ENCODE measurements at places on chromosomes 3 and 15.
A peak's percentile ranks its signal among the peaks of the same experiment; 100 is the strongest.

GRCh38 chr15:28124841-28125240 is 25.7 kb upstream of the OCA2 start:
- no peak for DNase-seq

GRCh38 chr3:100993309-100993708 is at the start of gene ABI3BP:
Gene ABI3BP, minus strand, starts transcription at chr3:100993421. Its CDS starts 37 bp downstream, at chr3:100993384.
- peak; percentile 84 for DNase-seq

GRCh38 chr15:58931987-58932588 is 1.4 kb downstream of the SLTM start:
- peak; percentile 50 for DNase-seq

DNA sequence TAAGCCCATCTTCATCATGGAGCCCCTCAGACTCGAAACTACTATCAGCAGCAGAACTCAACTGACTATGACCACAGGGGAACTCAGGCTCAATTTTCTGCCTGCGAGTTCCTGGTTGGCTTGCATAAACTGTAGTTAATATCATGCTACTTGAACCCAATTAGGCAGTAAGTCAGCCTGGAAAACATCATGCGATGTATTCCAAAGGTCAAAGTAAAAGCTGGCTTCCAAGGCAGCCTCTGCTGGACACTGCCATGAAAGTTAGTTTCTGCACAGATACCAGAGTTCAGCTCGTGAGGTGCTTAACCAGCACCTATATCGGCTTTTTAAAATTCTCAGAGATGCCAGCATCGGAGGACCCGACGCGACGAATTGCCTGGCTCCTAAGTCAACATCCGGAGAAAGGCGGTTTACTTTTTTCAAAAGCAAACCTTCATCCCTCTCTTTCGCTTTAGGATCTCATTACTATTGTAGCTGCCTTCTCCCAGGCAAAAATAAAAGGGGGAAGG is 3.8 kb downstream of the ANP32A start:
- DNase-seq = no peak

DNA sequence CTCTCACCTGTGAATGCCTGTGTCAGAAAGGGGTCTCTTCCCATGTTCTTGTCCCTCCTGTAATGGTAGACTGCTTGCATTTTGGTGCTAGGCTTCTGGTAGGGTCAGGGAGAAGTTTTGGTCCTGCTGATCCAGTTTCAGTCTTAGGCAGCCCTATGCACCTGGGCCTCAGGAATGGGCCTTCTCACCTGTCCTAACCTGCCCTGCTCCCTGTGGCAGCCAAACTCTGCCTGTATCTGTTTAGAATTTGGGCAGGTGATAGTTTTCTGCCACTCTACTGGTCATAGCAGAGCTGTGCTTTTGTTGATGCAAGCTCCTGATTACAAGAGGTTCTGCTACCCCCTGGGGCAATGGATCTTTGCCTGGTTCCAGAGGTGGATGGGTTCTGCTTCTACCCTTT is 118.7 kb downstream of the PLCL2 start:
- DNase-seq = no peak

DNA sequence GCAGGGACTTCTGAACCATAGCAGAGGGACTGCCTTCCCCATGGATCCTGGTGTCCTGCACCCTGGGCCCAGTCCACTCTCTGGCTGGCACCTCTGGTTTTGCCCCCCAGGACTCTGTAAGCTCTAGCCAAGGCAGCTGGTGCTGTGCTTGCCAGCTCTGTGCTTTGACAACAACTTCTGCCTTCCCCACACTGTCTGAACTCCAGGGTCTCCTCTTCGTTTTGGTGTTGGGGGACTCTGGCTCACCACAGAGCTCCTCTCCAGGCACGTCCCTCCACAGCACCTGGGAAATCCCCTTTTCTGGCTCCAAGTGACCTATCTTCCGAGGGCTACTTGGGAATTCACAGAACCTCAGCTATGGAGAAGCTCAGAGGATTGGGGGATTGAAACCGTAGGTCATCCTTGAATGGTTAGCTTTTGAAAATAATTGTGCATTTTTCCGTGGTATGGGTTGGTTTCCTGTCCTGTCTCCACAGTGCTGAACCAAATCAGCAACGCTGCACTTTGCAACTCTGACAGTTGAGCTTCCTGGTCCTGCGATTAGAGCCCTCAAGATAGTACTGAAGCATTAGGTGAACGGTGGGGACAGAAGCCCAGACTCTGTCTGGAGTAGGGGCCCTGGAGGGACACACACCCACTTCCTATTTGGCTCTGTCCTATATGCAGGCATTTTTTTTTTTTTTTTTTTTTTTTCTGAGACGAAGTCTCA is 152.4 kb downstream of the APBA2 start:
- no peak for DNase-seq

- no peak for DNase-seq
These were observed 3.3 kb downstream of the WDR49 start for GRCh38 chr3:167650459-167650858.

DNA sequence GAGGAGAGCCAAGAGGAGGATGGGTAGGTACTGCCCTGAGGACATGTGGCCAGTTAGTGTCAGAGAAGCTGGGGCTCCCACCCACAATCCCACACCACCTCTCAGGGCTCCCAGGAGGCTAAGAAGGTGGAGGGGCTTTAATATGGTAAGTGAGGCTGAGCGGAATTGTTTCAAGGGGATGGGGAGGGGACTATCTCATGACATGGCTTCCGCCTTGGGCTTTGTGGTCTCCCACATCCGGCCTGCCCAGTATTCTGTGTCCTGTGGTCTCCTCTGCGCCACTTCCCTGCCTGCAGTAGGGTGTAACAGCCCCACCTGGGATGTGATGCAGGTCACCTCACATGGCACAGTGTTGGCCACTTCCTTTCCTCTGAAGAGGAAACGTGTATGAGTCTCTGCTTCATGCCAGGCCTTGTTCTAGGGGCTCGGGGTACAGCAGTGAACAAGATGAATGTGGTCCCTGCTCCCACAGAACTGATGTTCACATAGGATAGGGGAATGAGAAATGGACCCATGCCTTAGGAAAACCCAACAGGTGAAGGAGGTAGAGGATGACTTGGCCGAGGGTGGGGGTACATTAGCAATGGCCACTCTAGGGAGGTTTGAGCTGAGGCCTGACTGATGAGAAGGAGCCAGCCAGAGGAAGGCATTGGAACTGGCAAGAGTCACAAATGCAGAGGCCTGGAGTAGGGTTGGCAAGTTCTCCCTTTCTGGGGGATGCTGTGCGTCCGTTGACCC is 3.2 kb downstream of the NEIL1 start:
- DNase-seq = no peak

GRCh38 chr3:188282871-188283270 is 128.9 kb downstream of the LPP start:
- DNase-seq = no peak

DNA sequence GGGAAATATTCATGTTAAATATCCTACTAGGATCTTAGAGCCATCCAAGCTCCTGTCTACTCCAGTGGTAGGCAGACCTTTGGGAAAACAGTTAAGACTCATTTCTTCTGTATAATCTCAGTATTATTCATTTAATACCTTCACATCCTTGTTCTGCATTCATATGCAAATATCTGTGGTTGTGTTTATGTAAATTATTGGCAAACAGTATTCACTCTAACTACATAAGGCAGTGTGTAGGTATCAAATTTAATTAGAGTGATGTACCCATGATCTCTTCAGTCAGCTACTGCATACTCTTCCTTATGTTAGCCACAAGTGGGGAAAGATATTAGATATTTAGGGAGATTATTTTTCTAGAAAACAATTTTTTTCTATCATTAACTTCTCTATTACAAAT is 200.8 kb upstream of the SLC2A2 start:
- DNase-seq = no peak

DNA sequence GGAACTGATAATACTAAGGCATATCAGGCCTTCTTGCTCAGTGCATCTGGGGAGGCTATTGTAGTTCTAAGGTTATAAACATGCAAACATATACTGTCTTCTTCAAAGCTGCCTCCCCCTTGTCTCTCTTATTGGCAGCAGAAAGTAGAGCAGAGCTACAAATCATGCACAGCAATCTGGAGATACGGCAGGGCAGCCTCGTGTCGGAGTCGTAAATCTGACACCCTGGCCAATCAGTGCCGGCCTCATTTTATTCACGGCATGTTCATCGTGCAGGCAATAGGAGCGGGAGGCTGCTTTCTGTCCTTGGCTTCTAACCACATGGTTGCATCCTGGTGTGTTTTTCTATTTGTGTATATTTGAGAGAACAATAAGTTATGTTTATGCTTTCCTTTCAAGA is 300.2 kb upstream of the CNTN6 start:
- DNase-seq = no peak

DNA sequence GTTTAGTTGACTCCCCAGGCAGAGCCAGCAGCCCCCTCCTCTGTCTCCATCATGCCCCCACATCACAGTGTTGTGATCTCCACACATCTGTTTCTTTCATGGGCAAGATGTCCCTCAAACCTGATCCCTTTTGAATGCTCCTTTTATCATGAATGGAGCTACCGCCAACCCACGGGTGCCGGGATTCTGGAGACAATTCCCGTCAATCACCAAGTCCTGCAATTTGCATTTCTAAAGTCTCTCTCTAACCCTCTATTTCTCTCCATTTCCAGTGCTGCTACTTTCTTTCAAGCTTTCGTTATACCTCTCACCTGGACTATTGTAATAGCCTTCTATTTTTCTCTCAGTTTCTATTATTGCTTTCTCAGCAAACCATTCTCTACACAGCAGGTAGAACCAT is 89.7 kb upstream of the CCNL1 start:
- DNase-seq = no peak

GRCh38 chr3:61300006-61300380 is 48.7 kb upstream of the FHIT start:
- no peak for DNase-seq

GRCh38 chr15:58870451-58870850 is 63.0 kb downstream of the SLTM start:
- DNase-seq = peak; percentile 59

DNA sequence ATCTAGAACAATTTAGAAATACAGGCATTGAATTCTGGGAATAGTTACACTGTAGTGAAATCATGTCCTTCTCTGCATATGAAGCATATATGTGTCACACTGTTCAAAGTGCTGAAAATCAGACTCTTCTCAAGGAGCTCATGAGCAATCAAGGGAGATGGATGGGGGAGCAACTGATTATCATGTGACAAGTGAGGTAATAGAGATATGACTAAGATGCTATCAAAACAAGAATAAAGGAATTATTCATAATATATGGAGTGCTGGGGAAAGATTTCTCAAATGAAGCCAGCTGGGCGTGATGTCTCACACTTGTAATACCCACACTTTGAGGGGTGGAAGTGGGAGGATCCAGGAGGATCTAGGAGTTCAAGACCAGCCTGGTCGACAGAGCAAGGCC is 74.9 kb upstream of the CHRNB4 start:
- DNase-seq = peak; percentile 68

GRCh38 chr3:114880078-114880477 is 267.0 kb downstream of the ZBTB20 start:
- DNase-seq = no peak

GRCh38 chr3:146800484-146800883 is 195.3 kb upstream of the PLSCR5 start:
- DNase-seq = no peak

DNA sequence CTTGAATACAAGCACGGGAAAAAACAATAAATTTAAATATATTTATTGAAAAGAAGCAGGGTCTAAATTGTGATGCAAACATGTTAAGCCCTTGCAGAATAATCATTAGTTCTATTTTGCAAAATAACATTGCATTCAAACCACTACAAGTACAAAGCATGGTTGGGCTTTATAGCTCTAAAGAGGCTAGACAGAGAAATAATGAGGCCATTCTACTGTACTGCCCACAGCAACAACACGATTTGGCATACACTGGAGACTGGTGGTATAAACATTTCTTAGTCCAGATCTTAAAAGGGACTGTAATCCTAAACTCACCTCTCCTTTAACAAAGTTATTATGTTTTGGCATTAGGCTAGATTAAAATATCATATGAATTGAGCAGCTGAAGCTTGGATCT is 204.3 kb upstream of the LRIG1 start:
- DNase-seq = no peak

GRCh38 chr3:72080095-72080494 is 295.1 kb upstream of the PROK2 start:
- no peak for DNase-seq

DNA sequence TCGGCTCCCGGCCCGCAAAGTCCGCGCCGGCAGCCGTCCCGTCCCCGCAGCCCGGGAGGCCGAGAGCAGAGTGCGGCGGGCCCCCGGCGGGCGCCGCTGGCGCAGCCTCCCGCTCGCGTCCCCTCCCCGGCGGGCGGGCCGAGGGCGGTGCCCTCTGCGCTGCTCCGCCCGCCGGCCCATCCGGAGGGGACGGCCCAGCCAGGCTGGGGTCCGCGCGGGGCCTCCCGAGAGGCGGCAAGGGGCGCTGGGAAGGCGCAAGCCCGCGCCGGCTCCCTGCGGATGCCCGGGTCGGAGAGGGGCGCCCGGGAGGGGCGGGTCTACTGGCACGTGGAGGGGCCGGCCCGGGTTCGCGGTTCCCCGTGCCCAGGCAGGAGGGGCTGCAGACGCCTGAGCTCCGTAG is at the start of the genes CLCN2 and POLR2H:
Gene CLCN2 (minus strand): TSS at position 74 of the 400 bp plus-strand sequence. CDS start 126 bp downstream, outside the sequence.
Gene POLR2H (plus strand): TSS at position 179 of the 400 bp plus-strand sequence. CDS start 1,783 bp downstream, outside the sequence.
- DNase-seq = peak; percentile 49

- DNase-seq = no peak
These were observed 292.4 kb upstream of the SGO1 start for GRCh38 chr3:20478436-20478835.

- peak; percentile 80 for DNase-seq
These were observed 19.5 kb downstream of the BMF start for GRCh38 chr15:40088929-40089755.

DNA sequence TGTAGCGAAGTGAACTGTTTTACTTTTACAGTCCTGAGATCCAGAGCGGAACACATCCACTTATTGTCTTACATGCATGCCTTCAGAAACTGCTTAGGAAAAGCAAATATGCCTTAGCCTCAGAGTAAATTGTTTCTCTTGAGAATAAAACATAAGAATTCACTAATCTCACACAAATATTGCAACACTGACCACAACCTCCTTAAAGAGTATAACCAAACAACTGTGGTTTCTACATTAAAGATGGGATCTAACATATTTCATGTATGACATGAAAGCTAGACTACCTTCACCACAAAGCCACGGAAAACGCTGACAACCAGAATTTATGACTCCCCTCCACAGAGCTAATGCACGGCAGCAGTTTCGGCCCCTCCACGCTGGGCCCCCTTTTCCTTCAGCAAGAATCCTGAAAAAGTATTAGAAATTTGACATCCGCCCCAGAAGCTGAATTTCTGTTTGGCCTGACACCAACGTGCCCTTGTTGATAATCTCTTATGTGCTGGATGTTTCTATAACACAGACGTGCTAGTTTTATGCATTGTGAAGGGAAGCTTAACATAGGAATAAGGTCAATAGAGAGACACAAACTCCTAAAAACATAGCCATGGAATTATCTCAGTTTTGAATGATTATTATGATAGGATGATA is 84.6 kb downstream of the GREM1 start:
- DNase-seq = peak; percentile 99

- no peak for DNase-seq
These were observed 265.3 kb downstream of the KLF13 start for GRCh38 chr15:31591908-31592307.
